ENCODE measurements at places on chromosomes 11 and 22.

- no peak for DNase-seq
Measured at GRCh38 chr22:38136607-38137006, 26.1 kb upstream of the BAIAP2L2 start.

- DNase-seq = no peak
Measured at GRCh38 chr11:107504981-107505380, 47.4 kb upstream of the CWF19L2 start.

DNA sequence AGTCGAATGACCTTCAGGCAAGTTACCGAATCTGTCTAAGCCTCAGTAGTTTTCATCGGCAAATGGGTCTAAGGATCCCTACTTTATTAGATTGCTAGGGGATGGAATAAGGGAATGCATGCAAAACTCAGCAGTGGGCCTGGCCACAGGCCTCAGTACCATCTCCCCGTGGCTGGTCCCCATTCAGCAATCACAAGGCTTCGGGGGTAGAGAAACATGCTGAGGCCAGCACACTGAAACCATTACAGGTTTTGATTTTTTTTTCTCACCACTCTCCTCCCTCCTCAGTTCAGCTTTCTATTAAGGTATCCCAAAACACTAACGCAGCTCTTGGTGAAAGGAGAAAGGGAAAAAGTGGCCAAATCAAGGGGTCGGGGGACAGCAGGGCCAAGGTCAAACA is 11.9 kb downstream of the KIRREL3 start:
- DNase-seq = no peak

DNA sequence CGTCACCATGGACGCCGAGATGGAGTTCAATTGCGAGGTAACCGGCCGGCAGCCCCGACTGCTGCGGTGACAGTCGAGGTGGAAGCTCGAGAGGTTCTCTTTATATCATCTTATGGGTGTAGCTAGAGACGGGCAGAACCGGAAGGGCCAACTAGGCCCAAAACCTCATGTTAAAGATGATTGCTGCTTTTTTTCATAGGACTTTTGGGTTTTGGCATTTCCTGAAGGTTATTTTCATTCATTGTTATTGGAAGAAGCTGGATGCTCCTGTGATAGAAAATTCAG is 585 bp downstream of the NF2 start:
- no peak for DNase-seq

DNA sequence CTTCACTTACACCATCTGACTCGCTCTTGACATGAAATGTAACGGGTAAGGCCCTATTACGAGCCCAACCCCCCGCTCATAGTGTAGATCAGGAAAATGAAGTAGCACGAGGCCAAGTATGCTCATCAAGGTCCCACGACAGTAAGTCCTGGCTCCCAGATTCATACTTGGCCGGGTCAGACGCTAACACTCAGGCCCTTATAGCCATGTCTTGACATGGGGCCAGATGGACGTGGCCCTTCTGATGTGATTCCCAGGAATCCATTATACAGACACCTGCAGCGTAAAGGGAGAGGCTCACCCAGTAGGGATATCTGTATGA is 175.1 kb downstream of the CEP164 start:
- no peak for DNase-seq
